ENCODE measurements at places on chromosomes 11 and 22.

DNA sequence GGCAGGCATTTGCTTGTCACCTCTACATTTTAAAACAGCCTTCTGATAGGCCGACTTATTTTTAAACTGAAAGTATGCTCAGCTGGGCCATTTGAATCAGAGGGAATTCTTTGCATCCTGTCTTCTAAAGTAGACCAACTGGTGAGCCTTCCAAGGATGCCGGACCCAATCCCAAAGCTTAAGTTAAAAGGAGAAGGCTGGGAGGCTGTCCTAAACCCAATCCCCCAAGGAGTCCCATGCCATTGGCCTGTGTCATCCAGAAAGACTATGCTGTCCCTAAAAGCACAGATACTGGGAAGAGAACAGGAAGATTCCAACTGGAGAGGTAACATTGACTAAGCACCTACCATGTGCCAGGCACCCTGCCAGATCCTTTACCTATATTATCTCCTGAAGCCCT lies 18.0 kb downstream of the TENM4 start:
- DNase-seq: no peak

- no peak for DNase-seq
Measured at GRCh38 chr11:79312617-79313529, 128.0 kb downstream of the TENM4 start.

- no peak for DNase-seq
Measured at GRCh38 chr11:72380132-72380503, 54.2 kb downstream of the CLPB start.

GRCh38 chr22:37333724-37334460 lies 51.6 kb downstream of the CYTH4 start:
- DNase-seq: no peak

DNA sequence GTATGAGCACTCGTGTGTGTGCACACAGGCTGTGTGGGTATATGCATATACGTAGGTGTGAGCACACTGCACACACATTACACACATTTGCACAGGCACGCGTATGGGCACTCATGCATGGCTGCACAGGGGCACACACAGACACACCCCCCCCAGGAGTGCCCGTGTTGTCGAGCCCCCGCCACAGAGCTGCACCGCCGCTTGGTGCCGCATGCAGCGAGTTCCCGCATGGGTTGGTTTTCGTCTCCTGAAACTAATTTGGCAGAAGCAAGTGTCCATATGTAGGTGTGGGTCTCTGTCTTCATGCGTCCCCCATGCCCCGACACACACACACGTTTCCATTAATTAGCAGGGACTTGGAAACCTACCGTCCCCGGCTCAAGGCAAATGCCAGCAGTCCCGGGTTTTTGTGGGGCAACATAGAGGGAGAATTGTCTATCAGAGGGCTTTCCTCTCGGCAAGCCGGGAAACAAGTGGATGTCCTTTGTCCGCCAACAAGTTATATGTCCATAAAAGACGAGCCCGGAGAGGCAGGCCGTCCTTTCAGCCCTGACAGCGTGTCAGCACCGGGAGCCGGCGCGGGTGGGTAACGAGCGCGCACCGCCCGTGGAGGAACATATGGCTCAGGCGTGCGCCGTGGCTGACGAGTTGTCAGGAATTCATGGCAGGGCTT lies 1291.7 kb downstream of the BRD1 start:
- DNase-seq: no peak

- DNase-seq: no peak
Measured at GRCh38 chr11:17845431-17845881, 110.9 kb downstream of the KCNC1 start.

GRCh38 chr11:79896258-79896657 lies 455.4 kb upstream of the TENM4 start:
- DNase-seq: no peak

DNA sequence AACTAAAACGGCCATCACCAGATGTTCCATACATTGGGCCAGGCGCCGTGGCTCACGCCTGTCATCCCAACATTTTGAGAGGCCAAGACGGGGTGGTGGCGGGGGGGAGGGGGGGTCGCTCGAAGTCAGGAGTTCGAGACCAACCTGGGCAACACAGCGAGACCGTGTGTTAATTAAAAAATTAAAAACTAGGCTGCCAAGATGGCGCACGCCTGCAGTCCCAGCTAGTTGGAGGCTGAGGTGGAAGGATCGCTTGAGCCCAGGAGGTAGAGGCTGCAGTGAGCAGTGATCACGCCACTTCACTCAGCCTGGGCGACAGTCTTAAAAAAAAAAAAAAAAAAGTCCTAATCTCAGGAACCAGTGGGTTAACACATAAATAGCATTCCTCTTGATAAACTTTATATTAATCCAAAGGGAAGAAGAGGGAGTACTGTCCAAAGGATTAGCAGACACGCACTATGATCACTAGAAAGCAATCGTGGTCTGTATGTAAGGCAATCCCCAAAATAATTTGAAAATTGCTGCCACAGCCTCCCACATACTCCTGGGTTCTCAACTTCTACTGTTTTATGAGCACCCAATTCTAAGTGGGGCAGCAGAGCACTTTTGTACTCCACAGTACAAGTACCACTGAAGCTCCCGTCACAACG lies 604 bp downstream of the PUS3 start:
- DNase-seq: no peak

DNA sequence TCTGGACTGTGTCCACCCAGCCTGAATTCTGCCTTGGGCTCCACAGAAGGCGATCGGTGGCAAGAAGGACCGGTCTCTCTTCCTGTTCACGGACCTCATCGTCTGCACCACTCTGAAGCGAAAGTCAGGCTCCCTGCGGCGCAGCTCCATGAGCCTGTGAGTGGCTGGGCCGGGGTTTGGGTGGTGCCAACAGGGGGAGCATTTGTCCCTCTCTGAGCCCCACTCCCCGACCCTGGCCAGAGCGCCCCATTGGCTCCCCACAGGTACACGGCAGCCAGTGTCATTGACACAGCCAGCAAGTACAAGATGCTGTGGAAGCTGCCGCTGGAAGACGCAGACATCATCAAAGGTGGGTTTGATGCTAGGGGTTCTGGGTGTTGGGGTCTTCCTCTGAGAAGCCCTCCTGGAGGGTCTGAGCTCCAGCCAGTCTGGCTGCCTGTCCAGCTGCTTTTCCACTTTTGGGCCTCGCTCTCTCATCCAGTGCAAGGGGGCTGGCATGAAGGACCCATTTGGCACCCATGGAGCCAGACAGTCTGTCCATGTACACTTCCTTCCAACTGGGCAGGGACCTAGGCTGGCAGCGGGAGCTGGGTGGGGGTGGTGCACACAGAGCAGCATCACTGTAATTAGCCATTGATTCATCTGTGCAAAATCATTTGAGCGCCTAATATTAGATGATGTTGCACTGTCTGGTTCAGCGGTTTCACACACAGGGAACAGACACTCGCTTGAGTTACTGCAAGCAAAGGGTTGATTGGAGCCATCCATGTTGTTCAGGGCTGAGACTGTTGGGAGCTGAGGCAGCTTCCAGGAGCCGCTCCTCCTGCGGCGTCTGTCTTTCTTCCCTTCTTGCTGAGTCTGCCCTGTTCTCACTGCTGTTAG lies 19.0 kb upstream of the RELT start:
- no peak for DNase-seq

DNA sequence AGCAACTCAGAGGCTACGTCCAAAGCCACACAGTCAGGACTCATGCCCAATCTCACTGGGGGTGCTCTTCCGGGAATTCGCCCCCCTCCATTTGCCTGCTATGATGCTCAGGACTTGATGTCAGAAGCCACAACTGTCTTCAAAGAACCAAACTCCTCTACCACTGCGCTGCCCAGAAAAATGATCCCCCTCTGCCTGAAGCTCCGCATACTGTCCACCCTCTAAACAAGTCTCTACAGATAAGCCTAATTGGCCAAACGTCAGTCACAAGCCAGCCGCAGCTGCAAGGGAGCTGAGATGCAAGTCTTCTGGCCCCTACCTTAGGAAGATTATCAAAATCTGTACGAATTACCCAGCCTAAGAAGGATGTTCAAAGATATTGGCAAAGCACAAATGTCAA lies 294.6 kb downstream of the BUD13 start:
- DNase-seq: no peak

GRCh38 chr11:45852712-45853101 lies 5.4 kb downstream of the CRY2 start:
- DNase-seq: no peak

DNA sequence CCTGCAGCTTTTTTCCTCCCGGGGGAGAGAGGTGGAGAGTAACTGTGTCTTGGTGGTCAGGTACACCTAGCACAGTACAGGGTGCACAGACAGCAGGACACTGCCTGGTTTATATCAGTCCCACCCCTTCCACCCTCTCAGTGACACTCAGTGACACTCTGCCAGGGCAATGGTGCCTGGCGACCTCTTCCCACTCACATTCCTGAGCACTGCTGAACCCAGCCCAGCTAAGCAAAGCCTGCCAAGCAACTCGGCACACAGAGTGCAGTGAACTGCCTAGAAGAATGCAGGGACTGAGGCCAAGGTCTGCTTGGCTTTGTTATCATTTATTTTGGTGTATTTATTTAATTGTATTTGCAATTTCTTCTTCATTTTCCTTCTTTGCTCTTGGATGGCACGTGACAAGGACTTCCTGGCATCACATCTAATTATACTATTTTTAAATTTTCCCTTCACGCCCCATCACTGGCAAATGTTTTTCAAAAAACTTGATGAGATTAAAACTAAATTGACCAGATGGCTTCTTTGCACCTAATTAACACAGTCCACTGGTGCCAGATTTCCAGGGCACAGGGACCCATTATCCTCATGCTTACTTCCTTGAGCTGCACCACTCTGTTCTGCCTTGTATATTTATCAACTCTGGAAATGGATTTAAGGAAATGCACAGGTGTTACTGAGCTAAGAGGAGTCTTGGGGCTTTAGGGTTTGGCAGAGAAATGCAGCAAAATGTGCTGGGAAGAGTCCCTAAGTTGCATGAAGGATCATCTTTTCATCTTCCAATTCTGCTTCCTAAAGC lies 205.6 kb downstream of the ADAMTS15 start:
- no peak for DNase-seq

- no peak for DNase-seq
Measured at GRCh38 chr11:95242091-95242844, 11.3 kb upstream of the SESN3 start.

DNA sequence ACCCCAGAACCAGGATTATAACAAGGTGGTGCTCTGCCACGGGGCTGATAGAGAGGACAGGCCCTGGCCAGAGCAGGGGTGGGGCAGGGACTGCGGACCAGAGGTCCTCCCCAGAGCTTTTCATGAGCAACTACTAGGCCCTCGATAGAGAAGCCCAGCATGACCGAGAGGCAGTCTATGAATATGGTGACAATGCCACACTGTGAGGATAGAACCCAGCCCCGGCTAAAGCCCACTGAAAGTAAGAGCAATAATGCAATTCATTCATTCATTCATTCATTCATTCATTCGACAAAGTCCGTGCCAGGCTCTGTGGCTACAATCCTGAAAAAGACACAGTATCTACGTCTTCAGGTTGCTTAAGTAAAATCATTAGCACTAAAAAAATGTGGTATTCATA lies 35.6 kb upstream of the CD5 start:
- DNase-seq: no peak

- DNase-seq: no peak
Measured at GRCh38 chr11:18171377-18172000, 1.1 kb upstream of the MRGPRX4 start.

DNA sequence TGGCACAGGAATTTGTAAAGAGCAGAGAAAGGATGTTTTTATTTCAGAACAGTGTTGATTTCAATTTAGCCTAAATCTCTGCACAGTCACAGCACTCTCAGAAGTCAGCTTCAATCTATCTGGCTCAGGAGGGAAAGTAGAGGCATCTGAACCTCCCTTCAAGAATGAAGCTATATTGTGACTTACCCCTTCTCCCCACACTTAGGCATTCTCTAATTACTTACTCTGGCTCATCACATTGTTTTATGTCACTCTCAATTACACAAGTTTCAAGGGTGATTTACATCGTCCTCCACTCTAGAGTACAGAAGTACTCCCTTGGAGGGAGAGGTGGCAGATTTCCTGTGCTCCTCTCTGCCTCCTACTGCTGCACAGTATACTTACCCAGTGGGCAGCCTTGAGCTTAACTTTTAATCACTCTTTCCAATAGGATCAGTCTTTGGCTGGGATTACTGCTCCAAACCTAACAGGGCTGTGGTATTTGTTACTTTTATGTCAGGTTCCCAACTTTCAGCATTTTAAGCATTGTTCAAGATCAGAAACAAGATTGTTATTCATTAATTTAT lies 211.4 kb downstream of the AASDHPPT start:
- no peak for DNase-seq

DNA sequence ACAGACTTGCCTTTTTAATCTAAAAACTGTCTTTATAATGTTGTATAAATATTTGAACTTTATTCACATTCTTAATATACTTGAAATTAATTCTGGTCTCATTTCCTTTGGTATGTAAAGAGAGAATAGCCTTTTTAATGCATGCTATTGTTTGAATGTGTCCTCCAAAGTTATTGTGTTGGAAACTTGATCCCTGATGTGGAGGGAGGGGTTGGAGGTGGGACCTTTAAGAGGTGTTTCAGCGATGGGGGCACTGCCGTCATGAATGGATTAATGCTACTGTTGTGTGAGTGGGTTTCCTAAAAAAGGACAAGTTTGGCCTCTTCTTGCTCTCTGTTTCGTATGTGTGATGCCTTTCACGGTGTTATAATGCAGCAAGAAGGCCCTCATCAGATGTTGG lies 131.7 kb downstream of the DDX10 start:
- no peak for DNase-seq

- no peak for DNase-seq
Measured at GRCh38 chr22:23380230-23380573, 199.9 kb downstream of the IGLL1 start.

DNA sequence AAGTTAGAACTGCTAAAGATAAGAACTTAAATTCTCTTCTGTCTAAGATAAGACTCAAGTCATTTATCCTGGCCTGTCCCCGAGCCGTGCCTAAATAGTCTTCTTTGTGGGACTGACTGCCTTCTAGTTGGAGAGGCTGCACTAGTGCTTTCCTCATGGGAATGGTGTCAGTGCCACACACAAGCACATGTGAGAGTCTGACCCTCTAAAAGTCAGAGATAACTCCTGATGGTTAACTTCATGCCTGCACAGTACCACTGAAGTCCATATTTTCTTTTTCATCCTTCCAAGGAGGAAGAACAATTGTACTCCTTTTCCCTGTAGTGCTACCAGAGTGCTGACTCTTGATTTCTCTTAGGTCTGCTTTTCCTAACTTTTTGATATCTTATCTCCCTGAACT lies 309.7 kb downstream of the TMEM135 start:
- DNase-seq: no peak

GRCh38 chr11:115741376-115742107 lies 237.3 kb upstream of the CADM1 start:
- no peak for DNase-seq
